A673 (cell line): ENCODE measurements at places on chromosomes 3 and 15. TPM values are rescaled to one million over a fixed set of nuclear protein-coding genes. Genes with fewer than 3 reads are reported as not detected.

The SNX33 gene
- total RNA-seq: 3.4 and 5.6 TPM in 2 replicates

The SLC12A6 gene
- total RNA-seq: 17.2 and 17.4 TPM in 2 replicates

The XCR1 gene
- not detected in 2 replicates for total RNA-seq

The PLA2G4F gene
- not detected in 2 replicates for total RNA-seq

The HTR3D gene
- not detected in 2 replicates for total RNA-seq

The ATP2B2 gene
- total RNA-seq: 0.17 and 0.35 TPM in 2 replicates

The MNS1 gene
- total RNA-seq: 28.7 and 29.9 TPM in 2 replicates

The ST8SIA2 gene
- 0.42 and 0.43 TPM in 2 replicates for total RNA-seq

The ASB14 gene
- not detected in 2 replicates for total RNA-seq

The ZIC1 gene
- 1.4 and 4.2 TPM in 2 replicates for total RNA-seq

The ARIH1 gene
- 181 and 187 TPM in 2 replicates for total RNA-seq

The CHL1 gene
- not detected in 2 replicates for total RNA-seq

The EIF2B5 gene
- 57.8 and 64.2 TPM in 2 replicates for total RNA-seq

The C3orf85 gene
- total RNA-seq: not detected in 2 replicates

The GABRA5 gene
- not detected in 2 replicates for total RNA-seq

The SMARCC1 gene
- 126 and 129 TPM in 2 replicates for total RNA-seq

The CCDC12 gene
- total RNA-seq: 28.2 and 31.3 TPM in 2 replicates

The ZIC4 gene
- 0.39 and 0.47 TPM in 2 replicates for total RNA-seq

The TIGIT gene
- total RNA-seq: not detected in 2 replicates

The RPS27L gene
- total RNA-seq: 64.2 and 65.6 TPM in 2 replicates

The SLC28A1 gene
- not detected in 2 replicates for total RNA-seq

The MAP4 gene
- total RNA-seq: 105 and 110 TPM in 2 replicates

The COL6A5 gene
- total RNA-seq: 0.11 and 0.32 TPM in 2 replicates
